Activated naive CD4-positive, alpha-beta T cell treated with anti-CD3 and anti-CD28 coated beads, Interleukin-2, amount 50 U/mL, for 16 hours (primary cell): ENCODE measurements at places on chromosomes 1 and 21.
A peak's percentile ranks its signal among the peaks of the same experiment; 100 is the strongest.

GRCh38 chr1:205374210-205375078 is 17.7 kb upstream of the KLHDC8A start:
- DNase-seq, result no peak

DNA sequence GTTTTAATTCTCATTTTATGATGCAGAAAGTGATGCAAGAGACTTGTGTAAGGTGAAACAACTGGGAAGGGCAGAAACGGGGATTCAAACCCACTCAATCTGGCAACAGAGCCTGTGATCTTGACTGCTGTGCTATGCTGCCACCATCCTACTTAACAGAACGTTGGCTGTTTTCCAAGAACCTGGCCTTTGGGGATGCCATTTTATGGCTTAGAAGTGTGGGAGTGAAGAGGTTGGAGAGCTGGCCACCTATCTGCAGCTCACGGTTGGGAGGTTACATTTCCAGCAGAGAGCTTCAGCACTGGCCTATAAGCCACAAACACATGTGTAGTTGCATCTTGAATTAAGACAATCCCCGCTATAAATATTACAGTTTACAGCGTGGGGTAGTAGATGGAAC is 235.3 kb downstream of the PRDM2 start:
- DNase-seq, result no peak

- DNase-seq, result no peak
Observed at GRCh38 chr1:53324728-53325297, 3.1 kb downstream of the LRP8 start.

DNA sequence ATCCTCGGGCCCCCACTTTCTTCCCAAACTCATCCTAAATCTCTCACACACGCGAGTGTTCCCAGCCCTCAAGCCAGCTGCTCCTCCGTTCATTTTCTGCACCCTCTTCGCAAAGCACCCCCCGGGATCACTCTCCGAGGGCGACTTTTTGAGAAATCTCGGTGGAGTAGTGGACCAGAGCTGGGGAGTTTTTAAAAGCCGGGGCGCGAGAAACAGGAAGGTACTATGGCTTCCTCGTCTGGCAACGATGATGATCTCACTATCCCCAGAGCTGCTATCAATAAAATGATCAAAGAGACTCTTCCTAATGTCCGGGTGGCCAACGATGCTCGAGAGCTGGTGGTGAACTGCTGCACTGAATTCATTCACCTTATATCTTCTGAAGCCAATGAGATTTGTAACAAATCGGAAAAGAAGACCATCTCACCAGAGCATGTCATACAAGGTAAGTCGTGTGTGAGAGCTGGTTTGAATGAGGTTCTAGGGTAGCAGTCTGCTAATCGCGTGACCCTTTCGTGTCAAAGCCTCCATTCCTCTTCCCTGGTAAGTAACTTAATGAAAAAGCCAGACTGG is 800 bp downstream of the DR1 start:
- DNase-seq, result peak; percentile 20

DNA sequence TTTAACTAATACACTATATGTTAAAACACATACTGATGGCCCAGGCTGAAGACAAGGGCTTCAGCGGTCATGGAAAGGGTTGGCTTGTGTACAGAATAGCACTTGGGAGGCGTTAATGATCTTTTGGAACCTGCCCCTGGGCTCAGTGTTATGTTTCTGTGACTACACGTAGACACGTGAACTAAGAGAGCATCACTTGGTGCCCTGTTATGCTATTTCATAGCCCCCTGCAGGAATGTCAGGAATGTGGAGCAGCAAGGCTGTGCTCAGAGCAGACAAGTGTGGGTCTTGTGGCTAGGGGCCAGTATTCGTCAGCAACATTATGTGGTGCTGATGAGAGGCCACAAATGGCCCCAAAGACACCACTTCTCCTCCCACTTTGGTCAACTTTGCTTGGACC is 132.4 kb downstream of the MAP3K21 start:
- no peak for DNase-seq

- DNase-seq, result no peak
Observed at GRCh38 chr1:72366466-72366865, 84.1 kb upstream of the NEGR1 start.

- no peak for DNase-seq
Observed at GRCh38 chr1:98333406-98333805, 328.1 kb upstream of the SNX7 start.

DNA sequence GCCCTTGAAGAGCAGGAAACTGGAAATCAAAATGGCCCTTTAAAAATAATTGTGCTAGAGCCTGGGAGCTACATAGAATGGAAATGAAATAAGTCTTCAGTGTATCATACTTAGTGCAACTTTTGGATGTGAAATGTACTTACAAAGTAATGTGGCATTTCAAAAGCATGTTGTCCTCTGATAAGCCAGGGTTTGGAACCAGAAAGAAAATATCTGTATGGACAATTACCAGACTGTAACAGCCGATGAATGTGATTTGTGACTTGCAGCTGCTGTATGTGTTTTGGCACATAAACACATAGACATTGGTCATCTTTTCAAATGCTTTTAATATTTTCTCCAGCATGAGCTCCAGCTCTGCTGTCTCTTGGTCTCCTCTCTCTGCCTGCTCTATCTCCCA is 546.4 kb downstream of the OMA1 start:
- DNase-seq, result no peak

DNA sequence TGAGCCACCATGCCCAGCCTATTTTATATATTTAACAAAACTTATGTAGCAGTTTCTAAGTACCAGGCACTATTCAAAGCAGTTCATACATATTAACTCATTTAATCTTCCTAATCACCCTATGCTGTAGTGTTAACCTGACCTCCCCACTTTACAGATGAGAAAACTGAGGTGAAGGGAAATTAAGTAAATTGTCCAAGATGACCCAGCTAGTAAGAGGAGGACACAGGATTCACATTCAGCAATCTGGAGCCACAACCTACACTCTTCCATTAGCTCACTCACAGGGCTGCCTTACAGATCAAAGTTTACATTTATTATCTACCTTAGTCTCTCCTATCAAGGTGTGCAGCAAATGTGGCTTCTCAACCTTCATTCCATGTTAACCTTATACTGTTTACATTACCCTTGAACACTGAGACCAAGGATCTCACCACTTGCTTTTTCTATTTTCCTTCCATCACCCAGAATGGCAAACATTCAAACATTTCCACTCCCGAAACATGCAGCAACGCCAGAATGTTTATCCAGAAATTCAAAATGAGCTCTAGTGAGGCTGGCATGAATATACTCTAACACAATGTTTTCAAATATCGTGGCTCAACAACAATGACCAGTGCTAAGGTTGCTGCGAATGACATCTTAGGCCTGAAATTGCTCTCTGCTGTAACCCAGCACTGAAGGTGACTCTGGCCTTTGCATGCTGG is 24.5 kb downstream of the HIVEP3 start:
- DNase-seq, result no peak

DNA sequence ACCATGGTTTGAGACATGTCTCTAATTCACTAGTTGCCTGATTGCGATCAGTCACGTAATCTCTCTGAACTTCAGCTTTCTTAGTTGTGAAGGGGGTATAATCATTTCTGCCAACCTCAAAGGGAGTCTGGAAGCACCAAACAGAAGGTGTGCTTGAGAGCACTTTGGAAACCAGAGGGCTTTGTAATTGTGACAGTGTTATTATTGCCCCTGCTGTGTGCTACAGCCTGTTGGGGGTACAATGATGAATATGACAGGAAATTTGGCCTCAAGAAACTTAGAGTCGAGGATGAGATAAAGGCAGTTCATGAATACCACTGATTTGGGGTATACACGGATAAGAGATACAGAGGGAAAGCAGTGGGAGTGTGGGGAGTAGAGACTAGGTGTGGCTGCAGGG is 150.2 kb upstream of the CD34 start:
- DNase-seq, result no peak

DNA sequence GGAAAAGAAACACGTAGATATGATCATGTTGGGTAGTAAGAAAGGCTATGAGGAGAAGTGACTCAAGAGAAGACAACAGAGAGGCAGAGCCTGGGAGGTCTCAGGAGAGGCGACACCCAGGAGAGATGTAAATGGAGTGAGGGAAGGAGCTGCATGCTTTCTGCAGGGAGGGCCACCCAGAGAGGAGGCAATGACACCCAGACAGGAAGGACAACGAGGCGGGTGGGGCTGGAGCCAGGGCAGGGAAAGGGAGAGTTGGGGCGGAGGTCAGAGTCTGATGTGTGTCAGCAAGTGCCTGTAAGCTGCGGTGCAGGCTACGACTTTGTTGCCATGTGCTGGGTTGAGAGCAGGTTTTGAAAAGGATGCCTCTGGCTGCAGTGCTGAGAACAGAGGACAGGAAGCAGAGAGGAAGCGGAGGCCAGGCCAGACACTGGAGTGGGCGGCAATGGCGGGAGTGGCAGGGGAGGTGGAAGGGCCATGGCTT is 31.3 kb downstream of the SLC1A7 start:
- DNase-seq, result no peak

DNA sequence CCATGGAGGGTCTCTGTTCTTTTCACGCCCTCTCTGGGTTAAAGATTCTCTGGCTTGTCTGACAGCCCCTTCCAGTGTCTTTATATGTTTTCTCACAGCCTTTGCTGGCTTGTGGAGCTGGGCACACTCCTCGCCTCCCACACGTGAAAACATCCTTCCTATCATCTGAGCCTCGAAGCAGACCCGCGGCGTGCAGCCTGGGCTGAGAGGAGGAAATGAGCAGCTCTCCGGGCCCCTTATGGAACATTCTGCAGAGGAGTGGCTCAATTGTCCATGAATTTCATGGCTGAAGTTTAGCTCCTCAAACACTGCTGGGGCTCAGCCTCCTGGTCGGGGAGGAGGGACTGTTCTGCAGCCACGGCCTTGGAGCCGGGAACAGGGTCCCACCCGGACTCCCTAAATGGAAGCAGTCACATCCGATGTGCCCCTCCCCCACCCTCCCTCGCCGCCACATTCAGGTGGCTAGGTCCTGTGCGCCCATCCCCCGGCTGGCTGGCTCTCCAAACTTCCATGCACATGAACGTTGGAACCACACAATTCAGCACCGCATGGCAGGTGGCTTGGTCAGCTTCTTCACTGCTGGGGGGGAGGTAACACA is 15.1 kb upstream of the PDE9A start:
- DNase-seq, result no peak

- DNase-seq, result no peak
Observed at GRCh38 chr1:69943030-69943429, 262.3 kb downstream of the LRRC40 start.

DNA sequence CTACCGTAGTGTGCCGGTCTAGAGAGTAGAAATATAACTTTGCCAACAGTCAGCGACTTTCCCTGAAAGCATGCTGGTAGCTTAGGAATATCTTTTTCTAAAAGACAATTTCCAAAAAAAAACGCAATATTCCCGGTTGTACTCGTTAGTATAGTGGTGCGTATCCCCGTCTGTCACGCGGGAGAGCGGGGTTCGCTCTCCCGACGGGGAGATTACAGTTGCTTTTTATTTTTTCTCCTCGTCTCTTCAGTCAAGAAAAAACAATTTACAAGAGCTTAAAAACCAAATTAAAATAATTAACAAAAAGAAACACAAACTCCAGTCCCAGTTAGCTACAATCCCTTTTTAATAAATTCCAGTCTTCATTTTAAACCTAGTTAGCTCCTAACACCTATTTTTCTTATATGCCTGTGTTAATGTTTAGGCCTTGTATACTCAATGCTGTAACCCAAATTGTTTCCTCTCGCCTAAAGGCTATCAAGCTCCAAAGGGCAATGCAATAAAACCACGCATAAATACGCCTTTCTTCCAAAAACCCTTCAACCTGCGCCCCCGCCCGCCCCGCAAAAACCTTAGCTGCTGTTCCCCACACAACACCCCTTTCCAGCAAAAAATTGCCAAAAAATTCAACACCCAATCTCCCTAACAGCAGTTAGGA is 7.8 kb downstream of the HSPA6 start:
- DNase-seq, result no peak

GRCh38 chr1:76140227-76140626 is 65.7 kb downstream of the ST6GALNAC3 start:
- no peak for DNase-seq

- no peak for DNase-seq
Observed at GRCh38 chr1:147772570-147772969, 12.2 kb upstream of the GJA5 start.

GRCh38 chr21:18409579-18409978 is 6.0 kb upstream of the TMPRSS15 start:
- no peak for DNase-seq

- DNase-seq, result peak; percentile 11
Observed at GRCh38 chr1:202571719-202572339, 138.4 kb downstream of the SYT2 start.

- no peak for DNase-seq
Observed at GRCh38 chr1:220991959-220992704, 112.9 kb downstream of the HLX start.

DNA sequence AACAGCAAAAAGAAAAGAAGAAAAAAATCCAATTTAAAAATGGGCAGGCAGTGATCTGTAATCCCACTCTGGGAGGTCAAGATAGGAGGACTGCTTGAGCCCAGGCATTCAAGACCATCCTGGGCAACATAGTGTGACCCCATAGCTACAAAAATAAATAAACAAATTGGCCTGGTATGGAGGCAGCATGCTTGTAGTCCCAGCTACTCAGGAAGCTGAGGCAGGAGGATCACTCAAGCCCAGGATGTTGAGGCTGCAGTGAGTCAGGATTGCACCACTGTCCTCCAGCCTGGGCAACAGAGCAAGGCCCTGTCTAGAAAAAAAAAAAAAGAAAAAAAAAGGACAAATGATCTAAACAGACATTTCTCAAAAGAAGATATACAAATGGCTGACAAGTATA is 99.6 kb downstream of the EIF4G3 start:
- no peak for DNase-seq

DNA sequence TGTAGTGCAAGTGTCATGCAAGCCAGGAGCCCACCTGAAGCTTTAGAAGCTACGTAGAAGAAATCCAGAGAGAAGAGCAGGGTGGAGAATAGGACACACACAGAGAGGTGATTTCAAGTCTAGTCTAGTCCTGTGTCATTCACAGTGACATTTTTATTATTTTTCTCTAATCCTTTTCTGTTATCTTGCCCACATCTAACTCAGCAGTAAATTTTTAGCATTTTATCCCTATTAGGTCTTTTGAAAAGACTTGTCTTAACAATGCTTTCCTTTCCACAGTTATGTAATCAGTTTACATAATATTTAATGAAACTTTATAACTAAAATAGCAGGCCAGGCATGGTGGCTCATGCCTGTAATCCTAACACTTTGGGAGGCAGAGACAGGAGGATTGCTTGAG is 198.6 kb downstream of the ADGRL2 start:
- no peak for DNase-seq

DNA sequence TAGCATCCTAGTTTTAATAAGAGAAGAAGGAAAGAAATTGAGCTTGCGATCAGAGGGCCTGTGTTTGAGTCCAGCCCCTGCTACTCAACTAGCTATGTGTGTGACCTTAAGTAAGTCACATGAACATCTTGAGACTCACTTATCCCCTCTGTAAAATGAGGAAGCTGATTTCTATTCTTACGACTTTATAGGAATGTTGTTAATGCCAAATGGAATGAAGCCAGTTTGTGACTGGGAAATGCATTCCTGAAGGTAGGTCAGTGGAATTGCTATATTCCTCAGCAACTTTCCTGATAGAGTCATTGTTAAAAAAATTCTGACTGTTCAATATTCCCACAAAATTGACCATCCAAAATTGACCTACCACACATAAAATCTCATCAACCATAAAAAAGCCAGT is 14.9 kb downstream of the FASLG start:
- DNase-seq, result no peak
